ENCODE measurements at places on chromosomes 6 and 20.

- H3K27me3 ChIP-seq = peaks cover 7% of the 10 kb centered on the region
- peaks cover 26% of the 10 kb centered on the region for H3K4me1 ChIP-seq
- no peak for DNase-seq
- H3K27ac ChIP-seq = no peak overlapping the region
- H3K36me3 ChIP-seq = no peaks in the 10 kb centered on the region
These were observed 4.7 kb upstream of the TUBB2A start for GRCh38 chr6:3162067-3162497.

GRCh38 chr6:161626132-161626676 lies 352.3 kb upstream of the AGPAT4 start:
- no peaks in the 10 kb centered on the region for H3K27me3 ChIP-seq
- no peak overlapping the region for H3K27ac ChIP-seq
- no peak for DNase-seq
- no peaks in the 10 kb centered on the region for H3K36me3 ChIP-seq
- H3K4me3 ChIP-seq = no peak overlapping the region

GRCh38 chr6:89313006-89313405 lies 2.1 kb downstream of the GABRR2 start:
- H3K4me1 ChIP-seq = peaks cover 10% of the 10 kb centered on the region
- H3K27ac ChIP-seq = no peak overlapping the region
- H3K4me3 ChIP-seq = no peak overlapping the region
- DNase-seq = no peak

DNA sequence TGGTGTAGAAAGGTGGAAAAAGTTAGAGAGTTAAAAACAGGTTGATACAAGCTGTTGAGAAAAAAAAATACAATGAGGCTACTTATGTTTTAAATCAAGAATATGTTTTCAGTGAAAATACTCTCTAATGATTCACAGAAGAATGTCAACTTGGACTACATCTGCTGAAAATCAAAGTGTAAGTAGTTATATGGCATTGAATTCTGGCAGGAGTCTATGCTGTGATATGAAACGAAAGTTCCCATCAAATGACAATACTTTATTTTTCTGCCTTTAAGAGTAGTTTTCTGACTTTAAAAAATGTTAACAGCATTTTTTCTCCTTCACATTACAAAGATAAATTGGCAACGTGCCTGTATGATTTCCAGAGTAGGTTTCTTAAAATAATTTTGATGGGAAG lies 158.3 kb downstream of the EYA4 start:
- no peaks in the 10 kb centered on the region for H3K36me3 ChIP-seq
- no peaks in the 10 kb centered on the region for H3K4me1 ChIP-seq
- peaks cover 23% of the 10 kb centered on the region for H3K27me3 ChIP-seq
- no peak for DNase-seq
- H3K4me3 ChIP-seq = no peak overlapping the region

DNA sequence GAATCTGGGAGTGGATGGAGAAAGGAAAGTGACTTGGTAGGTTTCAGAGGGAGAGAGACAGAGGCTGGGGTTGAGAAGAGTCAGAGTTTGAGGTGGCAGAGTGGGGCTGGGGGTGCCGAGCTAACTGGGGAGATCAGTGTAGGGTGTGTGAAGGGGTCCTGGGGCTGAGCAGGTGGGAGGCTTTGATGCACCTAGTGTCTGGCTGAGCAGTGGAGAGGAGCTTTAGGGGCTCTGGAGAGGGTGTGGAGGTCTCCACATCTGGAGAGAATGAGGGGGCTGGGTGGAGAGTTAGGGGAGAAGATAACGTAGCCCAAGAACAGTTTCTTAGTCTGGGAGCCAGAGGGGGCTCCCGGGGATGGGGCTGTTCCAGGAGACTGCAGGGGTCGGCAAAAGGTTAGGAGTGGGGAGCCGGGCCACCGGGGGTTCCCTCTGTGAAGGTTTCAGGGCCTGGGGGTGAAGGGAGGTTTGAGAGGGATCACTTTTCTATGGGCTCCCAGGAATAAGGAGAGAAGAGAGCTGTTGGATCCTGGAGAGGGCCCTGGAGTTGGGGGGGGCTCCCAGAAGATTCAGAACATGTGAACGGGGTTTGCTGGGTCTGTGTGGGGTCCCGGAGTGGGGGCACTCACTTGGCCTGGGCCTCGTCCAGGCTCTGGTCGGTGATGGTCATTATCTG lies 797 bp downstream of the PBX2 start:
- peak overlapping the region; percentile 98 for H3K4me3 ChIP-seq
- peaks cover 57% of the 10 kb centered on the region for H3K4me1 ChIP-seq
- H3K27me3 ChIP-seq = no peaks in the 10 kb centered on the region

GRCh38 chr6:140601021-140601808 lies 1226.8 kb upstream of the CITED2 start:
- H3K36me3 ChIP-seq = no peaks in the 10 kb centered on the region
- H3K27me3 ChIP-seq = peaks cover 15% of the 10 kb centered on the region
- DNase-seq = no peak
- no peak overlapping the region for H3K27ac ChIP-seq

GRCh38 chr20:3714092-3714491 lies 1.7 kb upstream of the SIGLEC1 start:
- peaks cover 9% of the 10 kb centered on the region for H3K4me1 ChIP-seq
- H3K27me3 ChIP-seq = peaks cover 27% of the 10 kb centered on the region
- no peak overlapping the region for H3K27ac ChIP-seq
- peaks cover 3% of the 10 kb centered on the region for H3K36me3 ChIP-seq

- no peak for DNase-seq
- H3K4me1 ChIP-seq = no peaks in the 10 kb centered on the region
- no peak overlapping the region for H3K27ac ChIP-seq
- peaks cover 2% of the 10 kb centered on the region for H3K36me3 ChIP-seq
- H3K27me3 ChIP-seq = peaks cover 14% of the 10 kb centered on the region
These were observed 290.9 kb upstream of the TSHZ2 start for GRCh38 chr20:52681288-52681687.

GRCh38 chr6:3798055-3798919 lies 46.8 kb upstream of the PXDC1 start:
- no peak for DNase-seq
- peaks cover 7% of the 10 kb centered on the region for H3K27me3 ChIP-seq

GRCh38 chr6:66190858-66191257 lies 483.8 kb upstream of the EYS start:
- H3K27ac ChIP-seq = no peak overlapping the region
- H3K36me3 ChIP-seq = no peaks in the 10 kb centered on the region
- no peaks in the 10 kb centered on the region for H3K4me1 ChIP-seq
- H3K4me3 ChIP-seq = no peak overlapping the region
- H3K27me3 ChIP-seq = no peaks in the 10 kb centered on the region

DNA sequence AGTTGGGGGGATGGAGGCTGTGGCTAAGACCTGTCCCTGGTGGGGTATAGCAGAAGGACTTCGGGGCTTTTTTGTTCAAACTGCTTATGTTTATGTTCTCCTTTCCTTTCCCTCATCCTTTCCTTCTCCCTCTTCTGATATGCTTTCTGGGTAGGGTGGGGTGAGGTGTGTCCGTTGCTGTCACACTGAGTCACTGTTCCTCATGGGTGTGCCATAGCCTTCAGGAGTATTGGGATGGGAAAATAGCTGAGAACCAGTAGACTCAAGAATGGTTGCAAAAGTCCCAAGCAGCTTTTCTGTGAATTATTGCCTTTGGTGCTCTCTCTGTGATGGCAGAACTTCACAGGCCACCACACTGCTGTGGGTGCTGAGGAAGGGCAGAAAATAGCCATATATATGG lies 39.6 kb downstream of the TPD52L1 start:
- H3K27ac ChIP-seq = no peak overlapping the region
- no peaks in the 10 kb centered on the region for H3K4me1 ChIP-seq
- H3K4me3 ChIP-seq = no peak overlapping the region
- H3K36me3 ChIP-seq = no peaks in the 10 kb centered on the region
- H3K27me3 ChIP-seq = peaks cover 15% of the 10 kb centered on the region
- DNase-seq = no peak

GRCh38 chr6:114040871-114041270 lies 69.9 kb upstream of the HDAC2 start:
- H3K4me3 ChIP-seq = no peak overlapping the region
- peaks cover 8% of the 10 kb centered on the region for H3K27me3 ChIP-seq
- H3K36me3 ChIP-seq = no peaks in the 10 kb centered on the region
- H3K4me1 ChIP-seq = no peaks in the 10 kb centered on the region
